ENCODE measurements at places on chromosomes 1 and 21.

DNA sequence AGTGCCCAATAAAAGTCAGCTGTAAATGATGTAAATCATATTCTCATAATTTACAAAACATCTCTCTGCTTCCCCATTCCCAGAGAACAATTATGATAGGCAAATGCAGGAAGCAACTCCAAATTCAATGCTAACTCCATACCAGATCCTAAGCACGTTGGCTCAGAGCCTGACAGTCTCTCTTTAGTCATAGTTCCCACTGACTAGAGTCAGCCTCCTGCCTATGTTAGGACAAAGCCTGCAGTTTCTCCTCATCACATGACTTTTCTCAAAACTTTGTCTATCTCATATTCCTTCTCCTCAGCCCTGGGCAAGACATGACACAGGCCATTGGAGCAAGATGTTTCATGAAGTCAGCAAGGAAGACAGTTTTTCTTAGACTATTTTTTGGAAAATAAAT, 101.5 kb upstream of the COL24A1 start:
- no peak for DNase-seq

DNA sequence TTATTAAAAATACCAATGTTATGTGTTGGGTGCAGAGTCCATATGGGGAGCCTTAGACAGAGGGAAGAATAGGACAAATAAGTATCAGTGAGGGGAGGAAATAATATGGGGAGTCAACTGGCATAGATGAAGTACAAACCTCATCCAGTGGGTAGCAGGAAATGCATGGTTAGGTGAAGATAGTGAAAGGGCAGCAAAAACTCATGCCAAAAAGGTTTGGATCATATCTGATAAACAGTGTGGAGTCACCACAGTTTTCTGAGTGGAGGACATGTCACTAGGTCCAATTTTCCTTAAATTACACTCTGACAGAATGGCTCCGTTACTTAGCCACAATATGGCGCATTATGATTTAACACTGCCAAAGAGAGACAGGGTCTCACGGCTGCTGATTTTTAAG, 10.3 kb downstream of the DUSP23 start:
- DNase-seq, result no peak

DNA sequence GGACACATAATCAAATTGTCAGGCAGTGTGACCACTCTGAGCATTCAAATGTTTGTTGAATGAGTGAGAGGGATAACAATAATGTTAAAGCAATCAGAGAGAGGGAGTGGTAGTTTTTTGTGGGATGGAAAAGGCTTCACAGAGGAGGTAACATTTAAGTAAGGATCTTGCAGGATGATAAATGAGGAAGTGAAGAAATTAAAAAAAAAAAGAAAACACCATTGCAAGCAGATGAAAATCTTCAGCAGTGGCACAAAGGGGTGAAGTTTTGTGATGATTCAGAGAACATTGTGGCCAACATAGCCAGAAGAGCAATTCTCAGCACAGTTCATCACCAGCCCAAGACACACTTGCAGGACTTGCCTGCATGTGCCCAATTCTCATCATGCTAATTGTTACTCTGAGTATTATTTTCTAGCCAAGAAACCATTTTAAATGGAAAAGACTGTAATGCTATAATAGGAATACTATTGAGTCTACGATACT, 35.0 kb downstream of the OVGP1 start:
- DNase-seq, result no peak

- DNase-seq, result no peak
Measured at GRCh38 chr1:229885568-229886495, 181.2 kb upstream of the GALNT2 start.

- DNase-seq, result no peak
Measured at GRCh38 chr1:186139115-186139514, 235.9 kb downstream of the TPR start.
